CD4-positive, alpha-beta T cell treated with Interleukin-10 for 1 hour (primary cell): ENCODE measurements at places on chromosomes 5 and 9.
A peak's percentile ranks its signal among the peaks of the same experiment; 100 is the strongest.

- no peak for DNase-seq
These were observed 96.2 kb upstream of the SMC2 start for GRCh38 chr9:103997856-103998370.

GRCh38 chr5:68074048-68074632 is 141.4 kb upstream of the PIK3R1 start:
- no peak for DNase-seq

DNA sequence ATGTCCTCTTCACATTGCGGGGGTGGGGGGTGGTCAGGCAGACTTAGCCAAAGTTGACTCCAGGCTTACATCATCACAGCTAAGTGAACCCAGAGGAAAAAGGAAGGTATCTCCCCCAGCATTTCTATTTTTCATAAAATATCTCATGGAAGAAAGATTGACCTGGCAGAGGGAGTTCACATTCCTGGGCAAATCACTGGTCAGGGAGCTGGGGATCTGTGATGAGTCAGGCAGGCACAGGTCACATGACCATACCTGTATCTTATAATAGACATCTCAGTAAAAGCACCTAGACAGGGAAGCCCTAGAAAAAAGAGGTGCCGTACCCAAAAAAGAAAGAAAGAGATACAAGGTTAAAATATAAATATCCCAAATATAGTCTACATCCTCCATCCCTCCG is 57.3 kb upstream of the WWC1 start:
- DNase-seq, result no peak

DNA sequence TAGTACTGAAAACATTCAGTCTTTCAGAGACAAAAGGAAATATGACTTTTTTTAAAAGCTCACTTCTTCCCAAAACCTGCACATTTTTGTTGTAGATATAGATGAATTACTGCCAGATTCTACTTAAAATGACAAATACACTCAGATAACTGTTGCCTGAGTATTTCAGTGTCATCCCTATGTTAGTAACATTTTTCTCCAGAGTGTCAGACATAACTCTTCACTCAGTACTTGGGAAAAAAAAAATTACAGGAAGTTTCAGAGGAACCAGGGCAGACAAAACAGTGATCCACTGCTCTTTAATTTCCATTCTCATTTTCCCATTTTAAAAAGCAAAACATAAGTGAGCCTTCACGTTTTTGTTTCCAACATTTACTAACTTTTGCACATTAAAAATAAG is 79.3 kb upstream of the ITGA1 start:
- DNase-seq, result no peak

- DNase-seq, result no peak
These were observed 89.2 kb downstream of the FSTL4 start for GRCh38 chr5:133523013-133523658.

GRCh38 chr5:107539726-107540330 is 130.9 kb downstream of the EFNA5 start:
- peak; percentile 8 for DNase-seq

- no peak for DNase-seq
These were observed 72.2 kb upstream of the EPB41L4A start for GRCh38 chr5:112491257-112491656.

GRCh38 chr5:133926489-133927299 is 41.7 kb downstream of the C5orf15 start:
- no peak for DNase-seq

- DNase-seq, result peak; percentile 71
These were observed 25.5 kb upstream of the STXBP1 start for GRCh38 chr9:127586537-127586936.

GRCh38 chr5:148499452-148499851 is 115.7 kb downstream of the FBXO38 start:
- DNase-seq, result no peak

DNA sequence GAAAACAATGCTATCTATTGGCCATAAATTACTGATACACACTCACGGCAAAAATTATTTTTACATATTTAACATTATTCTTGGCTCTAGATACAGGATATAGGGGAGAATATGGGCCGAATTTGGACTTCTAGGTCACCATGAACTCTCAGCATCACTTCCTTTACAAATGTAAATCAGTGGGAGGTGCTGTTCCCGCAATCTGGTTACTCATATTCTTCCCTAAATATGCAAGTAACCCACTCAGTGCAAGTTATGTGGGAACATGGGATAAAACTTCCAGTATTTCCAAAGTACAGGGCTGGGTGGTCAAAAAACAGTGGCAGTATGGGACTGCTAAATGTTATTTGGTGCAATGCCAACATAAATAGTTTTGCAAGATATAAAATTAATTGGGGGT is 145.6 kb downstream of the PPP2R2B start:
- DNase-seq, result no peak

GRCh38 chr9:94057918-94058317 is 26.3 kb upstream of the PTPDC1 start:
- DNase-seq, result no peak

- no peak for DNase-seq
These were observed 329.3 kb downstream of the PIK3R1 start for GRCh38 chr5:68544648-68545552.

DNA sequence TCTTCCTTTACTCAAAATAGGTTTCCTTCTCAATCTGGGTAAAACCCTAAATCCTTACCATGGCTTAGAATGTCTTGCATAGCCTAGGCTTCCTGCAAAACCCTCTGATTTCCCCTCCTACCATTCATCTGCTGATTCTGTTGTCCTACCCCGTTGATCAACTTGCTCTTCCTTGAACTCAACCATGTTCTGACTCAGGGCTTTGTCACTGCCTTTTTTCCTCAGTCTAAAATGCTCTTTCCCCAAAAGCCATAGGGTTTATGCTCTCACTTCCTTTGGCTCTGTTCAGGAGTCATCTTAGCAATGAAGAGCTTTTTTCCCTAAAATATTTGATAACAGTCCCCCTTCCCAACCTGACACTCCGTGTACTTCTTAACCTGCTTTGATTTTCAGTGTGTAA is 79.4 kb upstream of the IZUMO3 start:
- DNase-seq, result no peak

GRCh38 chr5:43049236-43049635 is 9.1 kb upstream of the ANXA2R start:
- no peak for DNase-seq

- no peak for DNase-seq
These were observed 540.5 kb downstream of the KCTD16 start for GRCh38 chr5:144711172-144711571.

GRCh38 chr5:37738057-37738691 is 101.7 kb downstream of the GDNF start:
- DNase-seq, result peak; percentile 41

DNA sequence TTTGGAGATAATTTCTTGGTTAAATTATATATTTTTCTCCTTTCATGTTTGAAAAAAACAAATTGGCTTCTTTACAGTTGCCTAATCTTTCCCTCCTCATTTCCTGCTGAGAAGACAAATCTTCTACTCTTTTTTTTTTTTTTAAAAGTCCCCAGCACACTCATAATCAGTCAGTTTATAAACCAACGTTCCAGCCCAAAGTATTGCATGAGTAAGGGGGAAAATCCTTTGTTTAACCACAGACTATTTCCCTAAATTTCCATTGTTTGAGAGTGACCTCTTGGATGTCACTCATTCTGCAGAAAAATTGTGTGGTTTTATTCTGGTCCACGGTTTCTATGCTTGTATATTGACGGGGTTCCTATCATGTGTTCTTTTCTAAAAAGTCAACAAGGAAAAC is 55.1 kb upstream of the TLR4 start:
- no peak for DNase-seq

DNA sequence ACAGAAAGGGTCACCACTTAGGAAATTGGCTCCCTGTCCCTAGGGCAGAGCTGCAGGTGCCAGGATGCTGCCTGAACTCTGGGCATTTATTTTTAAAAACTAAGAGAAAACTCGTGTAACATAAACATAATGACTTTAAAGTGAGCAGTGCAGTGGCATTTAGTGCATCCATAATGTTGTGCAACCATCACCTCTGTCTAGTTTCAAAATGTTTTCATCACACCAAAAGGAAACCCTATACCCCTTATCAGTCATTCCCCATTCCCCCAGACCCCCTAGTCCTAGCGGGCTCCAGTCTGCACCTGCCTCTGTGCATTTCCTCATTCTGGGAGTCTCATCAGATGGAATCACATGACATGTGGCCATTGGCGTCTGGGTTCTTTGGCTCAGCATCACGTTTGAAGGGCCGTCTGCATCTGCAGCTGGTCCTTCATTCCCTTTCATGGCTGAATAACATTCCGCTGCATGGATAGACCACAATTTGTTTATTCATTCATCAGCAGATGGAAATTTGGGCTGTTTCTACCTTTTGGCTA is 55.8 kb downstream of the NSG2 start:
- DNase-seq, result no peak

GRCh38 chr5:2136728-2137333 is 254.1 kb upstream of the IRX4 start:
- DNase-seq, result no peak
